Stimulated activated CD8-positive, alpha-beta memory T cell treated with anti-CD3 and anti-CD28 coated beads, Interleukin-4, amount 100 ng/mL, for 4 hours (primary cell): ENCODE measurements at places on chromosomes 2 and 18.

GRCh38 chr2:132936791-132937190 is 266.8 kb upstream of the LYPD1 start:
- DNase-seq, result no peak

- DNase-seq, result no peak
Observed at GRCh38 chr2:200005675-200006074, 50.3 kb downstream of the MAIP1 start.

DNA sequence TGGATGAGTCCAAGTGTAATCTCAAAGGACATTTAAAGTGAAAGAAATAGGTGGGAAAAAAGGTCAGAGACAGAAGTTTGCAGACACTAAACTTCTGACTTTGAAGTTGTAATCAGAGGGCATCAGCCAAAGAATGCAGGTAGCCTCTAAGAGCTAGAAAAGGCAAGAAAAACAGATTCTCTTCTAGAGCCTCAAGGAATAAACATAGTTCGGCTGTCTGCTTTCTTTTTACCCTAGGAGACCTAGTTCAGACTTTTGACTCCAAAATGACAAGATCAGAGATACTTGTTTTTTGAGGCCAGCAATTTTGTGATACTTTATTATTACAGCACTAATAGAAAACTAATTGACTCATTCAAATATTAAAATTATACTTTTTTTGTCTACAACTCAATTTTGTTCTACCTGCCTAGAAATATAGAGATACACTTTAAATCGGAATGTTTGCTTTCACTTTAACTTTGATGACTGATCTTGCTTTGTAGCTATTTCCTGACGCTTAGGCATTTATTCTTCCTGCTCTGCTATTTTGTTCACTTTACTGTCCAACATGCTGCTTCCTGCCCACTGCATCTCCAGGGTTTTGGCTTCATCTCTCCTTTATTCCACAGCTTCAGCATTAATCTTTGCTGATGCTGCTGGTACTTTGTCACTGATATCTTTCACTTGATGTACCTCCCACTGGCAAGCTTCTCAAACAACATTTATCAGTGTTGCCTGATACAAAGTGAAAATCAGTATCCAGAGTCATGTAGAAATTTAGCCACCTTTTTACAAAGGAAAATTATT is 272.5 kb downstream of the DSEL start:
- DNase-seq, result no peak

- no peak for DNase-seq
Observed at GRCh38 chr18:47883771-47884413, 46.6 kb downstream of the SMAD2 start.

DNA sequence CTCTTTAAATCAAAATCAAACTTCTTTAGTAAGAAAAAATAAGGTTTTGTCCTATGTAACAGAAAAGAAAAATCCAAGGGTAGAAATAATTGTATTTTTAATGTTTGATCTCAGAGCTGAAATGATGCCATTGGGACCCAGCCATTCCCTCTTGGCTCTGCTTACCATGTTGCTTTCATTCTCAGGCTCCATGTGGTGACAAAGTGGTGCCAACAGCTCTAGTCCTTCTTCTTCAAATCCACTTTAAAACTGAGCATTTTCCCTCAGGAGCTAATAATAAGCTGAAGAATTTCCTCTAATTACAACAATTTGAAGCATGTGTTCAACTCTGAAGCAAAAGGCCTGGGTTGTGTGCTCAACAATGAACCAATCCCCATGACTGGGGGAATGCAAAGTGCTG is 327.9 kb downstream of the EN1 start:
- no peak for DNase-seq

DNA sequence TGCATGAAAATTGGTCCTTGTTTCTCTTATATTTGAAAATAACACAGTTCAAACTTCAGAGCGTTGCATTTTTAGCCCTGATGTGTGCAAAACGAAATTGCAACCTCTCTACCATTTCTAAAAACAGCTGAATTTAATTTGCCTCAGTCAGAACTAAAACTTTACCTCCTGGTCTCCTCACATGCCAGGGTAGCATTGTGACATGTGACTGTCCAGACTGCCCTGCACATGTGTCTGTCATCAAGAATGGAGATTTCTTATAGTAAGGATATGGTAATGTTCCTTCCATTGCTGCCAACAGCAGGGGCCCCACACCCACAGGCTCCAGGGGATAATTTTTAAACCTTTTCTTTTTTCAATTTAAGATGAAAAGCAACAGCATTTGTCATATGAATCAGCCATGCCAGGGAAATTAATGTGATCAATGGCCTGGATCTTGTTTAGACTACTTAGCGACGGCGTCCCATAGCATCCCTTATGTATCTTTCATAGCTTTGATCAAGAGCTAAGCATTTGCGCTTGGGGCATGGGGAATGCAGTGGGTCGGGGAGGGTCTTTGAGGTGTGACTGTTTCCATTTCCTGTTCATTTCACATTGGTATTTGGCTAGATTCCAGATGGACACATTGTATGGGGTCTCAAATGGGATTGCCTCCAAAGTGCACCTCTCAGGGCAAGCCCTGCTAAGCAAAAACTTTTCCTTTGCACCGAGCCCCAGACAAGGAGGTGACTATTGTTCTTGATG is 92.4 kb upstream of the RASGRP3 start:
- DNase-seq, result no peak

DNA sequence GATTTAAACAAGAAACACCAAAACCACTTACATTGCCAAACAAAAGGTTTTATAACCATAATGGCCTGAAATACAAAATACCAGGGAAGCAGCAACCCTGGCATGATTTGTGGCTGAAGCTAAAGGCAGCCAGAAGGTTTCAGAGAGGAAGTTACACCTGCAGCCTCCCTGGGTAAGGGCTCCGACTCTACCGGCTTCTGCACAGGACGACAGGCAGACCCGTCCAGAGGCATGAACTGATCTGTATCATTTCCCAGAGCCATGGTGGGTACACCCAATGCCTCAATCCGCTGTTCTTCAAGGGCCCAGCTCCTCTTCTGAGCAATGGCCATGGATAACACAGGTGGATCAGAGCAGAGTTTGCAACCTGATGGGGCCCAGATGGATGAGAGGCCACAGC is 71.6 kb downstream of the PXDN start:
- no peak for DNase-seq

GRCh38 chr18:6001867-6002266 is 106.5 kb upstream of the TMEM200C start:
- DNase-seq, result no peak
